MM.1S (cell line): ENCODE measurements at places on chromosomes 5 and 9.

DNA sequence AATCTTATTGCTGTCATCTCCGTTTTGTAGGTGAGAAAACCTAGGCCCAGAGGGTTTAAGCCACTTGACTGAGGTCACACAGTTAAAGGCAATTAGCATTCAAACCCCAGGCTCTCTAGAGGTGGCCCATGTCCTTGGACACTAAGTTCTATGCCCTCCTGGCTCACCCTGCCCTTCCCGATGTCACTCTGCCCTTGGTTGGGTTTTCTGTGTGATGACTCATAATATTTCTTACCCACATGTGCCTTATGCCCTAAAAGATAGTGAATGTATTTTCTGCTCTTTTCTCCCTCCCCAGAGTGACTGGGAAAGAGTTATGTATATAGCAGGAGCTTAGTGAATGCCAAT lies 174.5 kb upstream of the PITX1 start:
- DNase-seq: no peak

- DNase-seq: no peak
These were observed 16.4 kb upstream of the RNF180 start for GRCh38 chr5:64149268-64149667.

GRCh38 chr9:22650946-22651345 lies 204.3 kb downstream of the DMRTA1 start:
- DNase-seq: no peak

GRCh38 chr5:133907075-133907474 lies 61.4 kb downstream of the C5orf15 start:
- no peak for DNase-seq

DNA sequence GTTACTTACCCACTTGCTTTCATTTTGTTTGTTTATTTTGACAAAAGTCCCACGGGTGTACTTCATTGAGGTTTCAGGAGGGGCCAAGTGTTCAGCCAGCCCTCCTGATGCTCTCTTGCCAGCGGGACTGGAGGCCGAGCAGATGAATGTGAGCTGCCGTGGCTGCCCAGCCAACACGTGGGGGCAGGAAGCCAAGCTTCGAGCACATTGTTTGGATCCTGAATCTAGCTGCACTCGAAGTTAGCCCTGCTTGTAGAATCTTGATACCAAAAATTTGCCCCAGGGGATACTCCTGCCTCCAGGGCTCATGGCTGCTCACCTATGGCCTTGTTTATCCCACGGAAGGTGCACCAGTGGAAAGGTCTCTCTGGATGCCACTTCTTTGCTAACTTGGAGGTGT lies 49.3 kb downstream of the RASGEF1C start:
- DNase-seq: no peak

DNA sequence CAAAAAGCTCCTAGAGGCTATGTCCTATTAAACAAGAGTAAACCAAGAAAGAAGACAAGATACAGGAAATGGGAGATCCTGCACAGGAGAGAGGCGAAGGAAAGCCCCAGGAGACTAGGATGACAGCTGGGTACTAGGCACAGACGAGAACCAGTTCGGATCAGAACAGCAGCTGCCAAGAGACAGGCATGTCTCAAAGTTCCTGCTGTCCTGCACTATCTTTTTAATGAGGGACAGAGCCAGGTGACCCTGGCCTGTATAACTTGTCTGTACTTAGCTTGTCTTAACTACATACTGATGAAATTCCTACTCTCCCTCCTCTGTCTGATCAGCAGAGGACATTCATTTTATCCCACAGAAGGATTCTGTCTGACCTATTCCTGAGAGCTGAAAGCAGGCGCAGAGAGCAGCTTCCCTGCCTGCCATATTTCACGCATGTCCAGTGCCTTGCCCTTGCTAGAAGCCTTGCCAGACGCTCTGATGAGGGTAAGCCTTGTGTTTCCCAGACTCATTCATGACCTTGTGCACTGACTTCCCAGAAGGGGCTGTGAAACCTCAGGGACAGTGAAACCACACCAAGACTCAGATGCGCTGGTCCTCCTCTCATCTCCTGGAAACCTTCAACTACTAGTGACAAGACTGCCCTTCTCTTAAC lies 24.7 kb downstream of the TSC1 start:
- DNase-seq: no peak

DNA sequence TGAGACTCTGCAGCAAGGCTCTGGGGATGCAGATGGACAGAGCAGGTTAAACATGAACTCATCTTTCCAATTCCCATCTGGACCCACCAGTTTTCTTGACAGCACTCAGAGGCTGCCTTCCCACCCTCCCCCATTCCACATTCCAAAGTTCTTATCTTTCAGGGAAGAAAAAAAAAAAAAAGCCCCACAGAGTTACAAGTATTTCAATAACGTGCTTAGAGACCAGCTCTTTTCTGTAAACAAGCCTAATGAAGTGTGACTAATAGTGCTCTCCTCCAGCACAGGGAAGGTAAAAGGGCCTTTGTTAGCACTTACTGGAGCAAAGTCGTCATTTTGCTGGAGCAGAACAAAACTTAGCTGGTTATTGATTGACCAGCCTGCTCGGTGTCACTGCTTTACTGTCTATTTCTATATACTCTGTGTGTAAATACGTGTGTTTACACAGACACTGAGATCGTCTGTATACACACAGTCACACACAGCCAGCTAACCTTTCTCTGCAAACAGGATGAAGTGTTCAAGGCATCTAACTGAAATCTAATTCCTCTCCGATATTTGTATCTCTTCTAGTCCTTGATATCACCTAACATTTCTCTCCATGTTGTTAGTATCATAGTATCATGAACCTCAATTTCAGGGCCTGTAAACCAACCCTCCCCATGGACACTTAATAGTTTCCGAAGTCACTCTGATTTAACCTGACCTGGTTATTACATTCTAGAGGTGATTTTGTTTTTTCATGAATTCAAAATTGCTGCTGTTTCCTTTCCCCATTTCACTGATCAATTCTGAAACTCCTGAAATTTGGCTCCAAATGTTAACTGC lies 84.9 kb downstream of the ZNF608 start:
- no peak for DNase-seq

DNA sequence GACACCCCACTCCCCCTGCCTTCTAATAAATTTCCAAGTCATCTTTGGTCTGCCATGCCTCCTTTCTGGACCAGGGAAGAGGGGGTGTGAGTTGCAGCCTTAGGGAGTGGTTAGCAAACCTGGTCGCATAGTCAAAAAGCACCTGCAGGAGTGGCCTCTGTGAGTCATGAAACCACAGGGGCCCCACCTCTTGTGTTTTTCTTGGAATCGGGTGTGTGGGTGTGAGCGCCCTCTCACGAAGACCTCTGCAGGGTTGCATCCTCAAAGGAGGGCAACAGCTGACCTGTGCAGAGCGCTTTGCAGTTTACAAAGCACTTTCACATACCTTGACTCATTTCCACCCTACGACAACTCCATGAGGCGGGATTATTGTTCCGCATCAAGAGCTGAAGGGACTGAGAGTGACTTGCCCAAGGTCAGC lies 36.8 kb upstream of the TEX48 start:
- no peak for DNase-seq

DNA sequence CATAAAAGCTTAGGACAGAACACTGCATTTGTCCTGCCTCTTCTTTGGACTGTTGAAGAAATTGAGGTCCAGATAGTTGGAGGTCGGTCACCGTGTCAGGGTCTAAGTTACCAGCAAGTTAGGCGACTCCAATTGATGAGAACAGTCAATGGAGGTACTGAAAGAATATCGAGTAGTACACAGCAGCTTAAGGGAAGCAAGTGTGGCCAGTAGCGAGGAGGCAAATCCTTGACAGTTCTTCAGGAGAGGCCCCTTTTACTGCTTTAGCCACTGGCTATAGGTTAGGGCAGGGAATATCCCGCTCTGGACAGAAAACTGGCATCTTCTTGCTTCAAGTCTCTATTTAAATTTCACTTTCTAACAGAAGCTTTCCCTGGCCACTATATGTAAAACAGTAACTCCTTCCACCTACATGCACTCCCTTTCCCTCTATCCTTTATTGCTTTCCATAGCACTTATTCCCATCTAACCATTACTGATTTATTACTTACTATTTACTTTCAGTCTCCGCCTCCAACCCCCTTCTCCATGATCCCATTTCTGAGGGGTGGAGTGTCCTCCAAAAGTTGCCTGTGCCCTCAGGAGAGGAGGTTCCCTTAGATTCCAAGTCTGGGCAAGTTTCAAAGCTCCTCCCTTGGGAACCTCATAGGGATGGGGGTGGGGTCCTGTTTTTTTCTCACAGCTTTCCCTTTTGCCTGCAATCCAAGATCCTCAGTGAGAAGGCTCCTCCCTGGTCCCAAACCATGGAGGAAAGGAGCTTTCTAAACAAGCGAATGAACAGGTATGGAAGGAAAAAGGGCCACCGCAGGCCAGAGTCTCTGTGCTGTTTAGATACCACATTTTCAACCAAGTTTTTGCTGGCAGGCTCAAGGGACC lies 4.1 kb upstream of the PRDM6 start:
- DNase-seq: no peak

- DNase-seq: no peak
These were observed 71.9 kb downstream of the SMIM23 start for GRCh38 chr5:171857489-171857876.

DNA sequence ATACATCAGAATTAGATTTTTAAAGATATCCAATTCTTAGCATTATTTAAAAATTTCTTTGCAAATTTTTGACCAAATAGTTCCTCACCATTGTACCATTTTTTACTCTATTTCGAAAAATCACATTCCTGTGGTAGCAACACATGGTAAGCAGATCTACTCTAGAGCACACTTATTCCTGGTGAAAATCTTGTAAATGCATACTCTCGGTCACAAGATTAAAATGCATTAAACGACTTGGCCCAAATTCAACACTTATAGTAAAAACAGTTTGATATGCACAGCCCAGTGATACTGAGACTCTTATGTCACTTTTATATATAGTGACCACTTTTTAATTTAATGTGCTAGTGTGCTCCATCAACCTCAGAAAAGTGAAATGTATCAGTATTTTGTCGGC lies 208.8 kb upstream of the TARS1 start:
- DNase-seq: no peak

- no peak for DNase-seq
These were observed 36.3 kb upstream of the LRRC19 start for GRCh38 chr9:27041746-27042145.

DNA sequence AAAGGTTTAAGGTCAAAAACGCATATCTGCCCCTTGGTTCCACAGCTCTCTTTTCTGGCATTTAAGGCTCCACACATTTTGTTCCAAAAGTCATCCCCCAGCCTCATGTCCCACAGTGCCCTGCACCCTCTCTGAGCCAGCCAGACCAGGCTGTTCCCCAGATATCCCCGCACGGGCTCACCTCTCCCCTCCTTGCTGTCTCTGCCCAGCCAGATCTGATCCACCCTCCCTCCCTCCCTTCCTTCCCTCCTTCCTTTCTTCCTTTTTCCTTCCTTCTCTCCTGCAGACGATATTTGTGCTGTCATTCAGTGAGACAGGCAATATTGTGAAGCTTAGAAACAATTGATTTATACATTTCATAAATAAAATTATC lies 37.0 kb downstream of the DUSP1 start:
- DNase-seq: no peak

GRCh38 chr5:61402244-61402823 lies 70.3 kb downstream of the ZSWIM6 start:
- DNase-seq: no peak

DNA sequence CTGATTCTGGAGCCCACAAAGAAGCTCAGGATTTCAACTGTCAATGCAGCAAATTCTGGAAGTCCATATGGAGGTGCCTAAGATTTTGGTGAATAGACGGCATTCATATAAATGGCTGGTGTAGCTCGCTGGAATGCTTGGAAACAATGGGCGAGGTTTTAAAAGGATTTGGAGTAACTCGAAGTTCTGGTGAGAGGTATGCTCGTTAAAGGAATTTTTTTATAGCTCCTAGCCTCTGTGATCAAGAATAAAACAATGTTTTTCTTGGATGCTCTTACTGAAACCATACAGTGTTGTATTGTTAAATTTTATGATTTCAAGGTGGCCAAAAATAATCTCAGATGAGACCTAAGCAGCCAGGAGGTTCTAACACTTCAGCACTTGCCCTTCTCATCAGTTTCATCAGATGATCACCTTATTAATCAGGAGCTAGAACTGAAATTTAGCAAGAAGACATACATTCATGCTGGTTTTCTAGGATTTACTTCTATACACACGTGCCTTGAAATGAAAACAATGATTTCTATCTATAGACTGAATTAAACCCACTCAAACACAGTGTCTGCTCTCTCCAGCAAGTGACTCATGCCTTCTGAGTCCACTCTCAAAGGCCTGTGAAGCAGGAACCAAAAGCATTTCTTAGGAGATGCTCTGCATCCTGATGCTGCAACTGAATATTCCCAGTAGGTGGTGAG lies 79.2 kb downstream of the OTULIN start:
- no peak for DNase-seq

DNA sequence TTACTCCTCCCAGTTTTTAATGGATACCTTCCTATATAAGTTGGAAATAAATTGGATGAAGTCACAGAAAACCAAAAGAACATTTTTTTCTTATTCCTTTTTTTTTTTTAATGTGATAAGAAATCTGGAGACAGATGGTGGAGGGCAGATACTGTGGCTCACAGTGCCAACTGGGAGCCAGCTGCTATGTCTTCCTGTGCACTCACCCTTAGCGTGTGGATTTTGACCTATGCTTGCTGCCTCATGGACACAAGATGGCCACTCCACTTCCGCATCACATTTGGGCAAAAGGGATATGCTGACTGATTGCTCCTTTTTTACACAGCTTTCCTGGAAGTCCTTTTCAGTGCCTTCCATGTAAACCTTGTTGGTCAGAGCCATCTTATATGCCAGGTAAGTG lies 342.6 kb downstream of the MAN2A1 start:
- DNase-seq: no peak

- DNase-seq: no peak
These were observed 33.0 kb upstream of the NCS1 start for GRCh38 chr9:130139251-130139650.

DNA sequence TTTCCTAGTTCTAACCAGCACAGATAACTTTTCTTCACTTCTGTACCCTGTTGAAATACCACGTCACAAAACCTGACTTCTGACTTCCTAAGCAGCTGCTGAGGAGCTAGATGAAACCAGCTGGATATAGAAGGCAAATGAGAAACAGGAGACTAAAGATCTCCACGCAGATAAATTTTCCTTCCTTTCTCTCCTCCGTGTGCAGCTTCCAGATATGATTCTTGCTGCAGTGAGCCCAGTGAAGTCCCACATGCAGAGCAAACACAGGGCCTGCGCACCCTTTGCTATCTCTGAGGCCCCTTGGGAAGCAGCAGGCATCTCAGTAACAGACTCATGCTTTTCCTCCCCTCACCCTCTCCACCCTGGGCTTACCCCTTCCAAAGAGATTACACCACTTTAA lies 1638.3 kb downstream of the MAT2B start:
- DNase-seq: no peak
